ENCODE measurements at places on chromosomes 12 and 14. TPM values are rescaled to one million over a fixed set of nuclear protein-coding genes. Genes with fewer than 3 reads are reported as not detected.

DNA sequence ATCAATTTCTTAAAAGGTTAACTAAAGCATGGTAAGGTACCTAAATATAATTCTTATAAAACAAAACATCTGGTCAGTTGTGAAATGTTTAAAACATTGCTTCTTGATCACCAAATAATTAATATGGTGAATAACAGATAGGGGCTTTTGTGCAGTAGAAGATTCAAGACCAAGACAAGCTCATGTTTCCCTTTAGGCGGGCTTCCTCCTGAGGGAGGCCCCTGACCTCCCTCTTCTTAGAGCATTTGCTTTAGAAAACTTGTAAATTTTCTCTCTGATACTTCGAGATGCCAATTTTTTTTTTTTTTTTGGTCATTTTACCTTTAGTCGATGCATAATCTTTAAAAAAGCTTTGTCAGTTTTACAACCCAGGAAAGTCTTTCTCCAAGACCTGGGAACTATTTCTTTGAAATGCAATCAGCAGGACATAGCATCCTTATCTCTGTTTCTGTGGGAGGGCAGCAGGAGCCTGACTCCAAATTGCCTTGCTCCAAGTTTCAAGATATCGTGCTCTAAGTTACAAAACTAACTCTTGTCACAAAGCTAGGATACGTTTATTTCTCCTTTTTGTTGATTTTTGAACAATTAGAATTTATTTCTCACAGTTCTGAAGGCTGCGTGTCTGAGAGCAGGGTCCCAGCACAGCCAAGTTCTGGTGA is 66.6 kb upstream of the BICD1 start:
- no peak for DNase-seq

DNA sequence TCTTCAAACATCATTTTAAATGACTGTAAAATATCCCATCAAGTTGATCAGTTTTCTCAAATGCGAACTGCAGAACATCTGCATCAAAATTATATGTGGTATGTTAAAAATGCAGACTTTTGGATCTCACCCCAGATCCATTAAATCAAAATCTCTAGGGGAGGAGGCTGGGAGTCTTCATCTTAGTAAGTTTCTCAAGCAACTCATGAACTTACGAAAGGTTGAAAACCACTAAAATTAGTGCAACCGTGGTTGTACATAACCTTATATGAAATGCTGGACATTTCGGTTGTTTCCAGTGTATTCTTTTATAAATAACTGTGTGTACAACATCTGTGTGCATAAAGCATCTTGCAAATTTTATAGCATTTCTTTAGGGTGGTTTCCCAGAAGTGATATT is 39.2 kb downstream of the ZFP36L1 start:
- no peak for DNase-seq

DNA sequence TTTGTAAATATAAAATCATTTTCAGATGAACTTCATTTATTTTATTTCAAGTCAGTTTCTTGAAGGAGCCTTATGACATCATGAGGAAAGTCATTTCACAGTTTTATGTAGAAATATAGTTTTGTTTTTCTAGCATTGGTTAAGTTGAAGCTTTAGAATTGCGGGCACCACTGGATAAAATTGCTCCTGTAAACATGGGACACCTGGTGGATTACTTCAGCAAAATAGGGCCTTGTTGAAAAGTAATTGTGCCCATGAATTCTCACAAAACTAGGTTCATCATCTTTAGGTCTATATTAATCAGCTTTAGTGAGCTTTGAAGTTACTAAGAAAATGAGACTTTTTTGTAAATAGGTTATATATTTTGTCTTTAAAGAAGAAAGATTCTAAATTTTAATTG is 25.3 kb downstream of the CNTN1 start:
- DNase-seq, result no peak

DNA sequence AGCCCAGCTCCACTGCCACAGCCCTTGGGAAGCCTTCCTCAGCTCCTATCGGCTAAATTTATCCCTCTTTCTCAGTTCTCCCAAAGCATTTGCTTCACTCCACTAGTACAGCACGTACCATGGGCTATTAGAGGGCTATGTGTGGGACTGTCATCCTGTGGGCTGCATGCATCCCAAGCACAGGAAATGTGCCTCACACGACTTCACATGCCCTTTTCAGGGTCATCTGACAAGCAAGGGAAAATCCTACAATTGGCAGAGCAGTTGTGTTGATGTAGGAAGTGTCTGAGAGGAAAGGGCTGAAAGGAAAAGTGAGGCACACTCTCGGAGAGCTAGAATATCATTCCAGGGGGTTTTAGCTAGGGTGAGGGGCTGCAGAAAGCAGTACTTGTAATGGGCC is 47.6 kb downstream of the NINJ2 start:
- no peak for DNase-seq

GRCh38 chr14:37985826-37986470 is 221.8 kb upstream of the SSTR1 start:
- DNase-seq, result peak; percentile 21

- DNase-seq, result peak; percentile 44
Observed at GRCh38 chr12:109720152-109720856, 6.7 kb downstream of the FAM222A start.

GRCh38 chr12:51845482-51845881 is 3.0 kb downstream of the FIGNL2 start:
- no peak for DNase-seq

DNA sequence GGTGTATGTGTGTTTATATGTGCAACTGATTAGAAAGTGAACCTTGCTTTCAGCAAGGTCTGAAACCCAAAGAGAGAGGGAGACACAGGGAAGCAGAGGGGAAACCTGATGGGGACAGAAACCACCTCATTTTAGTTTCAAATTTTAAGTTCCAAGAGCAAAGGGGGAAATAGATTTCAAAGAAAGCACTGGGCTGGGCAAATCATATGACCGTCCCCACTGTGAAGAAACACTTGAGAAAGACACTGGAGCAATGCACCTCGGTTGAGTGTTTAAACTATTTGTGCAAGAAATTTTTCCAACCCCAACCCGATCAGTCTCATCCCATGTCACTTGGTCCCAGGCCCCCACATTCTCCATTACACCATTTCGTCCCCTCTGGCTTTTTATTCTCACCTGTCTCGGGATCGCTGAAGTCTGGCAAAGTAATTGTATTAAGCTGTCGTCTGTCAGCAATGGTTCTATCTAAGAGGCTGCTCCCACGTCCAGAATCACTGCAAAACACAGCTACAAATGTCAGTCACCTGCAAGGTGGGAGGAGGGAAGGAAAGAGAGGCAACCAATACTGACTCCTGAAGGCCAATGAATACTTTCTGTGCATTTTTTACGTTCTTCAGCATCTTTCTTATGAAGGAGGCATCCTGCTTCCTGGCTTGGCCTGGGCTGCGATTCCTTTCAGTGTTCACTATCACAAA is 205.7 kb downstream of the TTC7B start:
- no peak for DNase-seq

GRCh38 chr14:61474701-61475100 is 153.3 kb downstream of the PRKCH start:
- DNase-seq, result no peak

DNA sequence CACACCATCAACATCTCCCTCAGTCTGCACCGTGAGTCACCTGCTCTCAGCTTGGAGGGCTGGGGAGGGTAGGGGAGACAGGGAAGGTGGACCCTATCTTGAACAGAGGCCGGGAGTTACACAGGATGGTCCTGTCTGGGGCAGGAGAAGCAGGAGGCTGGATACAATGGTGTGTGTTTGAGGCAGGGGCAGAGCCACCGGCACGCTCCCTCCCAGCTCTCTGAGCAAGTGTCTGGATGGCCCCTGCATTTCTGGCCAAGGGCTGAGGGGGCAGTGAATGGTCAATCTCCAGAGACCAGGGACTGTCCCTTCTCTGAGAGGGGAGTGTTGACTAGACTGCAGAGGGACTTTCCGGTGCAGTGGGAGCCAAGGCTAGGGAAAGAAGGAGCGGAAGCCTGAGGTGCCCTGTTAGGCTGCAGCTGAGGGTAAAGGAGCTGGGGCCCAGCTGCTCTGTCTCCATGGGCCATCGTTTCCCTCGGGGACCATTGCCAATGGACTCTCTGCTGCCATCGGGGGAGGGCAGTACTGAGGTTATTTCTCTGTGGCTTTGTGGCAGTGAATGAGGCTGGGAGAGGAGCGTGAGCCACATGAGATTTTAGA is 1.9 kb downstream of the LRP1-AS start:
- DNase-seq, result no peak

DNA sequence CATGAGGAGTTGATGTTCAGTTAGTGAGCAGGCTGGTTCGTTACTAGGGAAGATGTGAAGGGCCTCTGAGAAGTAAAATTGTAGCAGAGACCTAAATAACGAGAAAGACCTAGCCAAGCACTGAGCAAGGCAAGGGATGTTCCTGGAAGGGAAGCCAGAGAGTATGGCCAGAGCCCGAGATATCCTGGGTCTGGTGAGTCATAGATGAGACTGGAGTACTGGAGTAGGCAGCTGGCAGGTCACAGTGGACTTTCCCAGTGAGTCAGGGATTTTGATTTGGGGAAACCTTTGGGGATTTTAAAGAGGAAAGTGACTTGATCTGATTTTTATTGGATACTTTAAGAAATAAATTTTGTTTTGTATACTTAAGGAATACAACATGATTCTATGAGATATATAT is 369.0 kb downstream of the DIO2 start:
- no peak for DNase-seq

DNA sequence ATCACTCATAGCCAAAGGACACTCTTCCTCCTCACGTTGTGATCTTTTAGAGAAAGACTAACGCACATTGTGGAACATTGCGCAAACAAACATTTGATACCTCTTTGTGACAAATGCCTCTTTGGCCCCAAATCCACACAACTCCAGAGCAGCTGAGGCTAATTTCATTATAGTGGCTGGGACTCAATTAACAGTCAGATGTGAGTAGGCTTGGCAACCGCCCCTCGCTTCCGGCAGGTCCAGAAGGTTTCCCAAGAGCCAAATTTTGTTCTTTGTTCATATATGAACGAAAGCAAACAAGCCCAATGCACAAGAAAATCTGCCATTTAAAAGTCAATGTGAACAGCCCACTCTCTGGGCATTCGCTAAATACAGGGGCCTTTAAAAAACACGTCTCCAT is 273.9 kb downstream of the GLT1D1 start:
- DNase-seq, result no peak

DNA sequence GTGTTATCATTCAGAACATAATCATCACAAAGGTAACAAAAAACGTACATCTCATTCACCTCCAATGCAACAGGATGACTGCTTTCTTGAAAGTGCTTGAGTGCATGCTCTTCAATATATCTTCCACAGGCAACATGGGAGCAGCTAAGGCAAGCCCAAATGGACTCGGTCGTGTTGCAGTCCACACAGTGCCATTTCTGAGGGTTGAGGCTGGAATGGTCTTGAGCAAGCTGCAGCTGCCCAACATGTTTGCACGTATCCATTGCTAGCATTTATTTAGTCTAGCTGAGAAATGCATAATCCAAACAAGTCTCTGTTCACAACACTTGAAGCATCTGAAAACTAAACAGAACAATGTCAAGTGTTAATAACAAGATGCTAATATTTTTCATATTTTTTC is 17.3 kb downstream of the USP44 start:
- DNase-seq, result no peak

GRCh38 chr14:68519671-68520187 is 273.1 kb downstream of the ZFP36L1 start:
- DNase-seq, result no peak

GRCh38 chr12:131929581-131930456 is 743 bp downstream of the PUS1 start:
- peak; percentile 62 for DNase-seq

DNA sequence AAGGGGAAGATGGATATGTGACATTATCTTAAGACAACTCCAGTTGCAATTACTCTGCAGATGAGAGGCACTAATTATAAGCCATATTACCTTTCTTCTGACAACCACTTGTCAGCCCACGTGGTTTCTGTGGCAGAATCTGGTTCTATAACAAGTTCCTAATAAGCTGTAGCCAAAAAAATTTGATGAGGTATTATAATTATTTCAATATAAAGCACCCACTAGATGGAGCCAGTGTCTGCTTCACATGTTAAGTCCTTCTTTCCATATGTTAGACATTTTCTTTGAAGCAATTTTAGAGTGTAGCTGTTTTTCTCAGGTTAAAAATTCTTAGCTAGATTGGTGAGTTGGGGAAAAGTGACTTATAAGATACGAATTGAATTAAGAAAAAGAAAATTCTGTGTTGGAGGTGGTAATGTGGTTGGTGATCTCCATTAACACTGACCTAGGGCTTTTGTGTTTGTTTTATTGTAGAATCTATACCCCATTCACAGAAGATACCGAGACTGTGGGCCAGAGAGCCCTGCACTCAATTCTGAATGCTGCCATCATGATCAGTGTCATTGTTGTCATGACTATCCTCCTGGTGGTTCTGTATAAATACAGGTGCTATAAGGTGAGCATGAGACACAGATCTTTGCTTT is 36.9 kb downstream of the PSEN1 start:
- no peak for DNase-seq

DNA sequence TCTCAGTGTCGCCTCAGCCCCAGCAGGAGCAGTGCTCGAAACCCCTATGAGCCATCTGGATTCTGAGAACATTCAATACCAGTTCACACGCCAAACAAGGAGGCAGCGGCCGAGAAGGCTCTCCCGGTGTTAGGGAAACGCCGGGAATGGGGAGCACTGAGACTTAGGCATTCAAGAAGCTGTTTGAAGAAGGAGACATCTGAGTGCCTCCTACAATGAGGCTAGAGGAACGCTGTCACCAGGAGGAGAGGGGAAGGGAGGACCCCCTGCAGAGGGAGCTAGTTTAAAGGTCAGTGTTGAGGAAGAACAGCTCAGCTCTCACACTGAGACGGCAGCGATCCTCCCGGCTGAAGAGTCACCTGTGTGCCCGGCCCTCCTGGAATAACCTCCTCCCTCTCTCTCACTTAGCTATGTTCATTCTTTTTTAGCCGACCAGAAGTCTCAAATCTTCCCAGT is 69.9 kb downstream of the SERPINA3 start:
- no peak for DNase-seq

The SLC6A13 gene
- 0.91 TPM for total RNA-seq

The LMO3 gene
- total RNA-seq, result 0.78 TPM

The ESR2 gene
- 0.66 TPM for total RNA-seq

The NUDT14 gene
- total RNA-seq, result 114 TPM

The NOVA1 gene
- 119 TPM for total RNA-seq
